Activated CD8-positive, alpha-beta memory T cell treated with anti-CD3 and anti-CD28 coated beads for 4 hours (primary cell): ENCODE measurements at places on chromosomes 4 and X.

DNA sequence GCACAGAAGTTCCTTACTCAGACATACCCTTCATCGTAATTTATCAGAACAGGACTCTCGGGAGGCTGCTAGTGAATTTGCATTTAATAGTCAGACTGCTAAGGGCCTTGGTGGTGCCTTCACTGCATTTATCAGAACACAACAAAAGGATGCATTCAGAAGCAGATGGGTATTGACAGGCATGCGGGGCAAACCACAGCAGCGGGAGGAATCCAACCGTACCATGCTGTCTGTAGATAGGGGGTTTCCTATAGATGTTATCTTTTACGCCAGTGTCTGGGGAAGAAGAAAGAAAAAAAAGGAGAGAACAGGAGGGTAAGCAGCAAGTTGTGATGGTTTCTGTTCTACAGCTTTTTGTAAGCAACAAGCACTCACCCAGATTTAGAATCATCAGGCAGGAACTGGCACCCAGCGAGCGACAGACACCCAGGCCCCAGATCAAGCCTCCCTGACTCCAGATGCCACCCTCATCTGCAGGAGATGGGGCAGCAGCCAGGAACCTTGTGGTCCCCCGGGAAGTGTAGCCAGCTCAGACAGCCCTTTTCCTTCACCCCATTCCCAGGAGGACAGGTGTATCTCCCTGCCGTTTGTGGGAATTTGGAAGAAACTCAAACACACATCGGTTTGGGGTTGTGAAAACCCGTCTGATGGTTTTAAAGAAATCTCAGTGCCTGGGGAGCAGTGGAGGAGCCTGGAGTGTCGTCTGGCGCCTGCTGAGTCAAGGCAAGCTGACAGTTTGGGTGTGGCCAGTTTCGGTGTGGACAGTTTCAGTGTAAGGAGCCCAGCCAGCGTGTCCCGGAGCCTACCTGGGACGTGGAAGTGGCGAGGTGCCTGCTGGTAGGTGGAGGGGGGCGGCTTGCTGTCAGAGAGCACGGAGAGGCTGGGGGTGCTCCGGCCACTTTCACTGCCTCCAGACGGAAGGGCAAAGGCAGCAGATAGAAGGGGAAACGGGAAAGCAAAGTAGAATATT lies 80.0 kb upstream of the AFAP1 start:
- no peak for DNase-seq

- no peak for DNase-seq
Measured at GRCh38 chrX:123049071-123049625, 134.9 kb upstream of the GRIA3 start.

GRCh38 chrX:137428766-137429591 lies 136.9 kb upstream of the ZIC3 start:
- DNase-seq = no peak

- no peak for DNase-seq
Measured at GRCh38 chr4:116346750-116347149, 738.6 kb downstream of the TRAM1L1 start.

DNA sequence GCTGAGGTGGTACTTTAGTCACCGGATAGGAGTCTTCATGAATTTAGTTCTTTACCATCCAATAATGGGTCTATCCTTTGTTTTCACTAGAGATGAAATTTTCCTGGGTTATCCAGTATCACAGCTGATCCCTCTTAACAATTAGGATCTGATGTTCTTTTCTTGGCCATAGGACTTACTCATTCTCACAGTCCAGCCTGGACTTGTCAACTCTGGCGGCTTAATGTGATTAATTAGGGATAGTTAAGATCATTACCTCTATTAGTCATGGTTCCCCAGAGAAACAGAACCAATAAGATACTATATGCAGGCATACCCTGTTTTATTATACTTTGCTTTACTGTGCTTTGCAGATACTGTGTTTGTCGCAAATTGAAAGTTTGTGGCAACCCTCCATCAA lies 272.7 kb upstream of the FAT4 start:
- no peak for DNase-seq

DNA sequence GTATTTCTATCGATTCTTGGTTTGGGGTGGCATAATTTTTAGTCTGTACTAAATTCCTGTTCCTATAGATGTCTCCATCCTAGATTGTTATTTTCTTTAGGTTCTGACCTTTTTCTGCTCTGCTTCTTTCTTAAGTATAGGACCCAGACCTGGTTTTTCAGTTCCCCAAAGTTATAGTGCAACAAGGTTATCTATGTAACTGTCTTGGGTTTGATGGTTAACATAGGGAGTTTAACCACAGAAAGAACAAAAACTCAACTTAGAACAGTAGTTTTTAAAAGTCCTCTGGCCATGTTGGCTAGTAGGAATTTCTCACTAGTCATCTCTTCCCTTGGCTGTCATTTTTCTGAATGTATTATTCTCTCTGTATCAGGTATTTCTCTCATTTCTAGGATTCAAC lies 38.8 kb upstream of the MAD2L1 start:
- DNase-seq = no peak

DNA sequence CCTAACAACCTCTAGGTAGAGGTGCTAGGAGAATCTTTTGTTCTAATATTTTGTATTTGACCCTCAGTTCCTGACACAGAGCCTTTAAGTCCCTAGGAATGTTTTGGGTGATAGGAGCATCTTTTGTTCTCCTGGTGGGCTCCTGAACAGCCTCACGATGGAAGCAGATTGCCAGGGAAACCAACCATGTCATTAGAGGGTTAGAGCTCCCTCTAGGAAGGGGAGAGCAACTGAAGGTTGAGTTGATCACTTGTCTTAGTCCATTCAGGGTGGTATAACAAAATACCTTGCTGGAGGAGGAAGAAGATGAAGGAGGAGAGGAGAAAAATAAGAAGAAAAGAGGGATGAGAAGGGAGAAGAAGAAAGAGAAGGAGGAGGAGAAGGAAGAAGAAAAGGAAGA lies 9.2 kb downstream of the VCX start:
- no peak for DNase-seq

DNA sequence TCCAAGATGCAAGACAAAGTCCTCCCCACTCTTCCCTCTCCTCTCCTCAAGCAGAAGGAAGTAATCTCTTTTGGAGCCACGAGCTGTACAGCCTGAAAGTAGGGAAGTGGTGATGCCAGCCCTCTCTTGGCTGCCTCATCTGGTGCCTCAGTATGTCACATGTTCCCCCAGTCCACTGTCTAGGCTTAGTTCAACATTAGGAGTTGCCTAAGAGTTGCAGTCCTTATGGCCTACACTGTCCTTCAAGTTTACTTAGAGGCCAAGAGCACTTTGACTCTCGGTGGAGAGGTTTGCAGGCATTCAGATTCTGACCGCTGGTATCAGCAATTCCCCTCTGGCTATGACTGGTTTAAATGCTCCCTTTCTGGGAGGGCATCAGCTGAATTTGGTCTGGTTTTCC lies 735.6 kb downstream of the GLUD2 start:
- DNase-seq = no peak

DNA sequence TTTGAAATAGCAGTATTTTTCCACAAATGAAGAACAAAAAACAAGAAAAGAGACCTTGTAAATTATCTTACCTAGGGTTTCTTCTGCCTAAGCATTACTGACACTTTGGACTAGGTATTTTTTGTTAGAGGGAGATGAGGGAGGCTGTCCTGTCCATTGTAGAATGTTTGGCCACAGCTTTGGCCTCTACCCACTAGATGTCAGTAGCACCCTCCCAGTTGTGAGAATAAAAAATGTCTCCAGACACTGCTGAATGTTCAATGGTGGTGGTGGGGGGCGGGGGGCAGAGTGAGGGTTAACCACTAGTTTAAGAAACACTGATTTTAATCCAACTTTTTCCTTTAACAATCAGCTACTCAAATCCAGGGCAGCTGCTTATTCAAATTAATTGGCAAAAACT lies 25.8 kb downstream of the OTUD4 start:
- no peak for DNase-seq

DNA sequence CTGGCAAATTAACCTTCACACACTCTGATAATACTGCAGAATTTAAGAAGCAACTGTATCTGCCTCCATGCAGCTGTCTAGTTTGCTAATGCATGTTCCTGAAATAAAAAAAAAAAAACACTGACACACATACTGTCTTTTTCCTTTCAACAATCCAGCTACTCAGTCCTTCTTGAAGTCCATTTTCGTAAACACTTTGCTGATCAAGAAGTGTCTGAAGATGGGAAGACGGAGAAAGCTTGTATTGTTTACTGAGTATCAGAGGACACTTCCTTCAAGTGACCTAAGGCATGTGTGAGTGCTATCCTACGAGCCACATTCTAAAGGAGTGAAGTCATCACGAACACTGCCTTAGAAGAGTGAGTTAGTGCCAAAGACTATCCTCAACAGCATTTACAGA lies 82.6 kb downstream of the LUZP4 start:
- no peak for DNase-seq

GRCh38 chrX:37348231-37348970 lies 763 bp upstream of the PRRG1 start:
- no peak for DNase-seq

DNA sequence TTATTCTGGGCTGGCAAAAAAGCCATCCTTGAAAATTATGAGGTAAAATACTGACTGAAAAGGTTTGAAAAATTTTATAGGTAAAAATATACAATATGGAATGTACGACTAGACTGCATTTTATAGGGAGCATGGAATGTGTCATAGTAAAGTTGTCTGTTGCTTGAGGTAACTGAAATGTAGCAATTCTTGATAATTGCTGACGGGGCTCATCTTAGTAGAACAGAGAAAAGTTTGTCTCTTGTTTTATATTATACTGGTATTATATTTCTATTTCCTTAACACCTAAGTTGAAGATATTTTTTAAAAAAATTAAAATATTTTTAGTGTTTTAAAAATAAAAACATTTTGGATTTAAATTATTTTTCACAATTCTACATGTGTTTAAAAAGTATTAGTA lies 11.0 kb downstream of the GRIA2 start:
- DNase-seq = no peak

DNA sequence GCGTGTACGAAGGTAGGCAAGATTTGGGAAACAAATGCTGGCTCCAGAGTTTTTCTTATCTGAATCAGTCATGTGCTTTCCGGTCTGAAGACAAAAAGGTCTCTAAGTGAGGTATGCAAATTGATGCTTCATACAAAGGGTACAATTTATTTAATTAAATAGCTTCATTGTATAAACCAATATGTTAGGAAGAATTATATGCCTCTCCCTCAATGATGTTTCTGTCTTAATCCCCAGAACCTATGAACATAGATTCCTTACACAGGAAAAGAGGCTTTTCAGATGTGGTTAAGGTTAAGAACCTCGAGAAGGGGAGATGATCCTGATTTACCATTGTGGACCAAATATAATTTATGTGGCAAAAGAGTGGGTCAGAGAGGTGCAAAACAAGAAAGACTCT lies 543.5 kb upstream of the PCDH10 start:
- DNase-seq = no peak

- DNase-seq = no peak
Measured at GRCh38 chr4:181030961-181031360, 1212.2 kb upstream of the TENM3 start.

- no peak for DNase-seq
Measured at GRCh38 chrX:39823424-39823823, 274.3 kb downstream of the BCOR start.

GRCh38 chr4:109218288-109218687 lies 84.2 kb downstream of the COL25A1 start:
- no peak for DNase-seq

GRCh38 chrX:23742174-23742696 lies 841 bp downstream of the ACOT9 start:
- DNase-seq = no peak

DNA sequence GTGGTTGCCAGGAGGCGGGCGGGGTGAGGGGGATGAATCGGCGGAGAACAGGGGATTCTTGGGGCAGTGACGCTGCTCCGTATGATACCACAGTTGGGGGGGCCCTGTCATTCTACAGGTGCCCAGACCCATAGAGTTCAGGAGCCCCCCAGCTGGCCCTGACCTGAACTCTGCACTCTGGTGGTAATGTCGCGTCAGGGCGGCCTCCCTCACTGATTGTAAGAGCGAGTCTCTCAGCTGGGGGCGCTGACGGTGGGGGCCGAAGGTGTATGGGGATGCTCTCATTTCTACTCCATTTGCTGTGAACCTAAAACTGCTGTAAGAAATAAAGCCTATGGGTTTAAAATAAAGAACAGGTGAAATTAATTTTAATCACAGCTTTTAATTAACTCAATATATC lies 91.8 kb upstream of the PSAPL1 start:
- DNase-seq = no peak

GRCh38 chr4:137663251-137664045 lies 131.2 kb upstream of the PCDH18 start:
- DNase-seq = no peak

DNA sequence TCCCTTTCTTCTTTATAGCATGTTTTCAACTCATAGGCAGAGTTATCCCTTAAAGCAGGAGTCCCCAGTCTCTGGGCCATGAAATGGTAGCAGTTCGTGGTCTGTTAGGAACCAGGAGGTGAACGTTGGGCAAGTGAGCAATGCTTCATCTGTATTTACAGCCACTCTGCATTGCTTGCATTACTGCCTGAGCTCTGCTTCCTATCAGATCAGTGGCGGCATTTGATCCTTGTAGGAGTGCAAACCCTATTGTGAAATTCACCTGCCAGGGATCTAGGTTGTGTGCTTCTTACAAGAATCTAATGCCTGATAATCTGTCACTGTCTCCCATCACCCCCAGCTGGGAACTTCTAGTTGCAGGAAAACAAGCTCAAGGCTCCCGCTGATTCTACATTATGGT lies 39.8 kb downstream of the DTHD1 start:
- no peak for DNase-seq

GRCh38 chrX:107440187-107440586 lies 9.3 kb upstream of the FRMPD3 start:
- no peak for DNase-seq

GRCh38 chr4:110010797-110011196 lies 98.1 kb downstream of the EGF start:
- no peak for DNase-seq

DNA sequence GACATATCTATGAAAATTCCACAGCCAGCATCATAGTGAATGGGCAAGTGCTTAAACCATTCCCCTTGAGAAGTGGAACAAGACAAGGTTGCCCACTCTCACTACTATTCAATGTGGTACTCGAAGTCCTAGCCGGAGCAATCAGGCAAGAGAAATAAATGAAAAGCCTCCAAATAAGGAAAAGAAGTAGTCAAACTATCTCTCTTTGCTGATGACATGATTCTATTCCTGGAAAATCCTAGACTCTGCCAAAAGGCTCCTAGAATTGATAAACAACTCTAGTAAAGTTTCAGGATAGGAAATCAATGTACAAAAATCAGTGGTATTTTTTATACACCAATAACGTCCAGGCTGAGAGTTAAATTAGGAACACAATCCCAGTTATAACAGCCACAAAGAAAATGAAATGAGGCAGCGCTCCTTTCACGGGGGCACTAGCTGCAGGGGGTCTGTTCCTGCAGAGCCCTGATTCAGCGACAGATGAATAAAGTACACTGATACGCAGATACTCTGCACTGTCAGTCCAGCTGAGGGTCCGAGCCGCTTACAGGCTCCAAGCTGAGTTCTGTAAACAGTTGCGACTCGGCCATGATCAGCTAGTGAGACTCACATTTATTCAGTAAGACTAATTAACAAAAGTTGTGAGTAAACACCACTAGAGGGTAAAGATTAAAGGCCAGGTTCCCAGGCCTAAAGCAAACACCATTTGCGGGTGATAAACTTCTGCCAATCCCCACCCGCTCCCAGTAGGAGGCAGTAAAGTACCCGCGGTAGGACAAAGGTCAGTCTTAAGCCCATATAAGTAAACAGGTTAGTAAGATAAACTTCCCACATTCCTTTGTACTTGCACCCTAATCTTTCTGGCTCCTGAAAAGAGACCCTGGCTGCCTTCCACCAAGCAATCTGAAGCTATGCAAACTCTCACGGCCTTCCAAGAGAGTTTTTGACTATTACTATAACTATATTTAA lies 290.6 kb upstream of the GRID2 start:
- no peak for DNase-seq

GRCh38 chr4:76246025-76246424 lies 5.5 kb upstream of the FAM47E start:
- DNase-seq = no peak

- no peak for DNase-seq
Measured at GRCh38 chrX:65758505-65758904, 91.1 kb downstream of the MSN start.
